Upper lobe of right lung (tissue), 1 donor: ENCODE measurements at places on chromosomes 7 and 10. TPM values are rescaled to one million over a fixed set of nuclear protein-coding genes. Genes with fewer than 3 reads are reported as not detected.

GRCh38 chr7:136128050-136128449, 150.9 kb upstream of the MTPN start:
- DNase-seq, result no peak

LRRC18 gene
- 0.96 TPM for total RNA-seq

PTPRN2 gene
- 4.9 TPM for total RNA-seq

- DNase-seq, result no peak
These were observed 10.8 kb upstream of the GSDME start for GRCh38 chr7:24767878-24768569.

ARHGAP19 gene
- 14.0 TPM for total RNA-seq

PGAM1 gene
- 139 TPM for total RNA-seq

GARIN1A gene
- 2.1 TPM for total RNA-seq

DNA sequence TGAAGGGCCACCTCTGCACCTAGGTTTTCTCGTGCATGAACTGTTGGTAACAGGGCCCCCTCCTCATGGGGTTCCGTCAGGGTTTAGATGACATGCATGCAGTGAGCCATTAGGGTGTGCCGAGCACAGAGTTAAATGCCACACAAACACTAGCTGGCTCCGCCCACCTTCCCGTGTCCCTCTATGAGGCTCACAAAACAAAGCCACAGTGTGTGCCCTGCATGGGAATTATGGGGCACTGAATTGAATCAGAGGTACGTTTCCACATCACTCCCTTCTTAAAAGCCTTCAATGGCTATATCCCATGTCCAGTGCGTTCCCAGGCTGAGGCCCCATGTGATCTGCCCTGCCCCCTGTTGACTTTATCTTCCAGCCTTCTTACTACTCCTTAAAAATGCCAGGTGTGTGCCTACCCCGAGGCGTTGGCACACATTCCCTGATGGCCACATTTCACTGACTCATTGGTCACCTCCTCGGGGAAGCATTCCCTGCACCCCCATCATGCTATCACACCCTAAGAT, 35.7 kb downstream of the GSDME start:
- no peak for DNase-seq

DNA sequence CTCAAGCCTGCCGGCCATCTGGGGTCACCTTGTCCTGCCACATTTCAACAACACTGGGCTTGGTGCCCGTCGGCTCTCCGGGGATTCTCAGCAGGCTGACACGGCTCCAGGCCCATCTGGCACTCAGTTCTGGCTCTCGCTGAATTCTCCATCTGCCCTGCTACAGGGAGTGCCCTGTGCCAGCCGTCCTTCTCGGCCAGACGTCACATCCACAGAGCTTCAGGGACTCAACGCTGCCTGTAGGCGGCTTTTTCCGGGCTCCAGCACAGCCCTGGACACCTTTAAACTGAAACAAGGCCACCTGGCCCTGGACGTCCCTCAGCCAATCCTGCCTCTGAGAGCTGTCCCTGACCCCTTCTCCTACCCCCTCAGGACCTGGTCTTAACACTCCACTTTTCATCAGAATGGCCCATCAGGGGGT, 43.0 kb downstream of the TMEM130 start:
- no peak for DNase-seq
